ENCODE measurements at places on chromosomes 5 and 9.

DNA sequence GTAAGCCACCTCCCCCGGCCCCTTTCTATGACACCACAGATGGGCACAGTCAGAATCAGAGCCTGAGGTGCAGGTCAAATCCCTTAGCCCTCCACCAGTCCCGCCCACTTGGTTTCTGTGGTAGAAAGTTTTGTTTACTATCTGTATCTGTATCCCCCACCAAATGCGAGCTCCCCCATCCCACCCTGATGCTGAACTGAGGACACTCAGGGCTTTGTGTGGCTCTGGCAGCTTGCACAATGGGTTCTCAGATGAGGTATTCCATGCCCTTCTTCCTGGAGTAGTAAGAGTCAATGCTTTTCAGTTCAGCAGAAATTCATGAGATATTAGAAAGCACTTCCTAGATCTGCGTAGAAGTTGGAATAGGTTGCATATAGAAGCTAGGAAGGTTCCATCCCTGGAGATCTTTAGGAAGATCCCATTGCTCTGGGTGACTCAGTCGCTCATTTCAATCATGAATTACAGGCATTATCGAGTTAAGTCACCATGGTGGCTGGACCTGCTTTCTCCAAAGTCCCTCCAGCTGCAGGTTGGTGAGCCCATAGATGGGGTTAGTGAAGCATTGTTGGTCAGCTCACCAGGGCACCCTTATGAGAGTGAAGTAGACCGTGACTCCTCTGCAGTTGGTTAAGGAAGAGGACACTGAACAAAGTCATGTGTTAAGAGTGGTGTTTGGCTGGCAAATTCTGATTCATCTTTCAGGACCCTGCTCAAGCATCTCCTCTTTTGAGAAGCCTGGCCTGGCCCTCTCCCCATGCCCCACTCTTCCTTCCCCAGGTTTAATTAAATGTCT lies 10.6 kb upstream of the KCNIP1 start:
- DNase-seq: no peak

DNA sequence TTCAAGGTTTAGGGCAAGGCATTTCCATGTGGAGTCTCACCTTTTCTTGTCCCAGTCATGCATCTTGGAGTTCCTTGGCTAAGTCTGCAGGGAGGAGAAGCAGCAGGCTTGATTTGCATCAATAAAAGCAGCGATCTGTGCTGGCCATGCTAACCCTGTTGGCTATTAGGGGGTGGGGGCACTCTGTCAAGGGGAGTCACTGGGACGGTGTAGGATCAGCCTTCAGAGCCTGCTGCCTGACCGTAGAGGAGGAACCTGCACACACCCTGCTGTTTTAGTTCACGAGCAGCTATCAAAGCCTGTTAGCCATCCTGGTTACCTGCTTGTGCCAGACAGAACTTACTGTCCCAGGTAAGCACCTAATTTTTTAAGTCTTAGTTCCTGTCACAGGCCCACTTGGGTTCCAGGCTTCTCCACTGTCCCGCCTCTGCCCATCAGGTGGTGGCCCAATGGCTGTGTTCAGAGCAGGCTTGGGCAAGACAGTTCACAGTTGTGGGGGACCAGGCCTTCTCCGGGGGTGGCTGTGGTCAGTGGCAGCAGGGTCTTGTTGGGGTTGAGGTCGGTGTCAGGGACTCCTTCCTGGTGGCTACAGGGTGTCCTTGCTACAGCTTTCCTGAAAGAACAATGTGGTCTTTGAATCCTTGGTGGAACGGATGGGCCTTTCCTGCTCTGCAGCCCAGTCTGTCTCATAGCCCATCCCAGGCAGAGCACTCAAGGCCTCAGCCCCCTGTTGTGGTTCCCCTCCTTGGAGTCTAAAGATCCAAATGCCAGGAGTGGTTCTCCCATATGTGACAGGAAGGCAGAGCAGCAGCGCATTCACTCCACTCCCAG lies 43.7 kb downstream of the SECISBP2 start:
- no peak for DNase-seq

GRCh38 chr9:76772686-76773445 lies 8.6 kb downstream of the PCA3 start:
- DNase-seq: no peak

DNA sequence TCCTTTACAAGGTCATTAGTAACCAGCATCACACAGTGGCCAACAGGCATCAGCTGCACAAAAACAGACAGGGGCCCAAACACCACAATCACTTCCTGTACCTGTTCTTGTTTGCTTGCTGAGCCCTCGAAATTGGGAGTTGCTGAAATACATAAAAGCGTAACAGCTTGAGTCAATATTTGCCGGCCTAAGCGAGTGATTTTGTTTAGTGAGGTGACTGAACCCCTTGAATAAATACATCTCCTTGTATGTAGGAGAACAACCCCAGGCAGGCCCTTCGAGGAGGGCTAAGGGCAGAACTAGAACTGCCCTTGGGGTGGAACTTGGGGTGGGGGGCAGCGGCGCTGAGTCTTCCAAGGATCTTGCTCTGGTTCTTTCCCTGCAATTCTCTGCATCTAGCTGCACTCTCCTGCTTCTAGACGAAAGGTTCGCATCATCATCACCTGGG lies 502.5 kb downstream of the RASEF start:
- no peak for DNase-seq

DNA sequence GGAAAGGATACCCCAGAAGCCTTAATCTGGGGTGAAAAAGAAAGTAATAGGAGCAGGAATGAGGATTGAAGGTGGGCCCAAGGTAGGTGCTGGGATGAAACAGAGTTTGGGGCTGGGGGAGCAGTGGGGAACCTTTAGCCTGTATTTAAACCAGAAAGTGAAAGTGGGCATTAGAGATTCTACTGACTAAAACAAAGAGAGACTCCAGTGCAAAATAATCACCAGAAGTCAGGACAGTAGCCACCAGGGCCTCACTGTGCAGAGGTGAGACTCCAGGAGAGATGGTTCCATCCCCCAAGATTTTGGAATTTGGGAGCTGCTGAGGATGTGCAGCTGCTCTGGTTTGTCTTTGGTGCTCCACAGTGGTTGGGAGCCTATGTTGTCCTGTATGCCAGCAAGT lies 13.1 kb downstream of the DNAJB5 start:
- peak; percentile 11 for DNase-seq

- no peak for DNase-seq
Observed at GRCh38 chr5:79436224-79436623, 77.7 kb downstream of the HOMER1 start.

DNA sequence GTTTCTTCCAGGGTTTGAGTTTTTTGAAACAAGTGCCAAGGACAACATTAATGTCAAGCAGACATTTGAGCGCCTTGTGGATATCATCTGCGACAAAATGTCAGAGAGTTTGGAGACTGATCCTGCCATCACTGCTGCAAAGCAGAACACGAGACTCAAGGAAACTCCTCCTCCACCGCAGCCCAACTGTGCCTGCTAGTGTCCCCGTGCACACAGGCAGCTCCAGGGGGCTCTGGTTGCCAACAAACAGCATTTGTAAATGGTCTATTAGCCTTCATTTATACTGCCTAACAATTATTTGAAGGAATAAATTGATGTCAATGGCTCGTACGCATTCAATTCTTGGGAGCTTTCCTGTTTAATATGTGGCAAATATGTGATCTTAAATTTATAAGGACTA lies 268.3 kb downstream of the RAB3C start:
- no peak for DNase-seq

GRCh38 chr5:137303509-137303908 lies 195.6 kb downstream of the SPOCK1 start:
- no peak for DNase-seq

DNA sequence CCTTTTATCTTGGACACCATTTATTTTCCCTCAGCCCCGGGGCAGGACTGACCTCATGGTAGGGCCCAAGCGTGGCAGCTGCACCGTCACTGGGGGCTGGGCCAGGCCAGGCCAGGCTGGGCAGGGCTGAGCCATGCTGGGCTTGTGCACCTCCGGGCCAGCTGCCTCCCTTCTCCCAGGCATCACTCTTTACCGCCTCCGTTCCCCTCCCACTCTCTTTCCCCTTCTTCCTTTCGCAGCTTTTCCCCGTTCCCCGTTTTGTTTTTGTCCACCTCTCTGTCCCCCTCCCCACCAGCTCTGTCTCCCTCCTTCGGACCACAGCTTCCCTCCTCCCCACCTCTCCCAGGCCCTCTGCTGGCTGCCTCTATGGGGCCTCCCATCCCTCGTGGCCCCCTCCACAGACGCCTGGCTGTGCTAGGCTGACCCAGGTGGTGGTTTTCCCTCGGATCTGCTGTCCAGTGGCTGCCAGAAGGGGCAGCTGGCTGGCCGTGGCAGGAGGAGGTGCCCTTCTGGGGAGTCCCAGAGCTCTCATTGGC lies 17.9 kb downstream of the FGF18 start:
- DNase-seq: no peak

DNA sequence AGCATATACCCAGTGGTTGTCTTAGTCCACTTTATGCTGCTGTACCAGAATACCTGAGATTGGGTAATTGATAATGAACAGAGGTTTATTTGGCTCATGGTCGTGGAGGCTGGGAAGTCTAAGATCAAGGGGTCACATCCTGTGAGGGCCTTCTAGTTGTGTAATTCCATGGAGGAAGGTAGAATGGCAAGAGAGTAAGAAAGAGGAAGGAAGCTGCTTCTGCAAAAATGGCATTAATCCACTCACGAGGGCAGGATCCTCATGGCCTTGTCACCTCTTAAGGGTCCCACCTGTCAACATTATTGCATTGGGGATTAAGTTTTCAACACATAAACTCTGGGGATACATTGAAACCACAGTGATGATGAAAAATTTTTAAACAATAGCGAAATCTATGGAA lies 17.0 kb downstream of the BTNL8 start:
- no peak for DNase-seq

- no peak for DNase-seq
Observed at GRCh38 chr9:91265514-91265913, 96.2 kb downstream of the AUH start.

DNA sequence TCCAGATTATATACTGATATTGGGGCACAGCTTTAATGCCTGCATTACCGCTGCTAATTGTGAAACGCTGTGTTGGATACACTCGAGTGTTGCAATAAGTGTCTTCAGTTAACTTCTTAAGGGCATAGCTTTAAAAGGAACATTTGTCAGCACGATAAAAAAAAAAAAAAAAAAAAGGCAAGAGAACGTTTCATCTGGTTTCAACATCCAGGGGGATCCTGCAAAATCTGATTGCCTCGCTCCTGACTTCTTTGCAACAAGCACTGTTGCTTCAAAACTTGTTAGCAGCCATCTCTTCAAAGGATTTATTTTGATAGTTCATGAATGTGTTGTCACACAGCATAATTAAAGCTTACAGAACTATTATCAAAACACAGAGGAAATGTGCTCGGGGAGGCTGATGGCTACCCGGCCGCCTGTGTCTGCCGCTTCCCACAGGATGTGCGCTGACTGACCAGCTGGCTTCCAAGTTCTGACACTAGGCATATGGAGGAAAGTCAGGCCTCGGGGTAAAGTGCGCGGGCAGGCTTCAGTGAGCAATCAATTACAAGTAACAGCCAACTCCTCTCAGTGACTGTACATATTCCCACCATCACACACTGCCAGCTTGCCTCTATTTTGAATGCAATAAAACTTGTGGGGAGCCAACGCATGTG lies 77.7 kb downstream of the EBF1 start:
- DNase-seq: no peak

DNA sequence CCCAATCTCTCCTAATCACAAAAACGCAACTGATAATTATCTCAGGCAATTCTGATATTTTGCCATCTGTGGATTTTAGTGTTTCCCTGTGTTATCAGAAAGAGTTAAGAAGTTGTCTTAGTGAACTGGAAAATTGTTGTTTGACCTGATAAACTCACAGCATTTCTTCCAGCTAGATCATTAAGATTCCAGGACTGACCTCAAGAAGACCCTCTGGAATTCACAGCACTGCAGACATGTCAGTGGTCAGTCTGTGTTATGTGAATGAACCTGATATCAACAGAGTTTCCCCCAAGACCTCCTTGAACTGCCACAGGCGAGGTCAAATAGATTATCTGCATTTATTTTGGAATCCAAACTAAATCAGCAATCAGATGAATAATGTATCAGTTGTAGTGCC lies 174.7 kb downstream of the FBXL7 start:
- DNase-seq: no peak

DNA sequence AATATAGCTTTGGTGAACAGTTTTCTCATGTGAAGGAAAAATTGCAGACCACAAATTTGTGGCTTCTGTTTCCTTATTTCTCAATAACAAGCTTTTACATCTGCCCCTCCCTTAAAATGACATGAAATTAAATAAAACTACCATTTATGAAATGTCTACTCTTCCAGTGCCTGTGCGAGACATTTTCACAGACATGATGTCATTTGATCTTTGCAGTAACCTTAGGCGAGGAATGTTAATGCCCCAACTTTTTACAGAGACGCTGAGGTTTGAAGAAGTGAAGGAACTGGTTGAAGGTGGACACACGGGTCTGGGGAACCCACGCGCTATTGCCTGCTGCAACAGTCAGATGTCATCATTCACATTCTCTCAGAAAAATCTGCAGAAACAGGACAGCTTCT lies 61.5 kb downstream of the OSTF1 start:
- no peak for DNase-seq

GRCh38 chr5:95958310-95959014 lies 3.2 kb downstream of the ELL2 start:
- no peak for DNase-seq

GRCh38 chr5:150108711-150109514 lies 22.6 kb upstream of the CSF1R start:
- peak; percentile 8 for DNase-seq

DNA sequence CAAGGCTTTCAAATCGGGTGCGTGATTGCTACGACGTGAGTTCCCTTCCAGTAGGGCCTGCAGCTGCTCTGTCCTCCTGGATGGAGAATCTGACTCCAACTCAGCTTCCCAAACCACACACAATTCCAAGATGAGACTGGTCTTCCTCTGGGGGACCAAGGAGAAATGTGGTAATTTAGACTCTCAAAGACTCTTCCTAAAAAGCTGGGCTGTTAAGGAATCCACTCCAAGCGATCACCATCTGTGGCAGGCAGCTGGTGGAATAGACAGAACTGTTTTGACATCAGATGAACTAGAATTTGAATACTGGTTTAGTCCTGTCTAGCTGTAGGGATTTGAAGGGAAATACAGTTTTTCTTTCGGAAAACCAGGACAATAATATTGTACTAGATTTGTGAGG lies 130.7 kb upstream of the KLF4 start:
- no peak for DNase-seq

- no peak for DNase-seq
Observed at GRCh38 chr5:54357408-54358058, 47.2 kb upstream of the ARL15 start.

- DNase-seq: no peak
Observed at GRCh38 chr9:15306068-15306756, 804 bp downstream of the TTC39B start.

DNA sequence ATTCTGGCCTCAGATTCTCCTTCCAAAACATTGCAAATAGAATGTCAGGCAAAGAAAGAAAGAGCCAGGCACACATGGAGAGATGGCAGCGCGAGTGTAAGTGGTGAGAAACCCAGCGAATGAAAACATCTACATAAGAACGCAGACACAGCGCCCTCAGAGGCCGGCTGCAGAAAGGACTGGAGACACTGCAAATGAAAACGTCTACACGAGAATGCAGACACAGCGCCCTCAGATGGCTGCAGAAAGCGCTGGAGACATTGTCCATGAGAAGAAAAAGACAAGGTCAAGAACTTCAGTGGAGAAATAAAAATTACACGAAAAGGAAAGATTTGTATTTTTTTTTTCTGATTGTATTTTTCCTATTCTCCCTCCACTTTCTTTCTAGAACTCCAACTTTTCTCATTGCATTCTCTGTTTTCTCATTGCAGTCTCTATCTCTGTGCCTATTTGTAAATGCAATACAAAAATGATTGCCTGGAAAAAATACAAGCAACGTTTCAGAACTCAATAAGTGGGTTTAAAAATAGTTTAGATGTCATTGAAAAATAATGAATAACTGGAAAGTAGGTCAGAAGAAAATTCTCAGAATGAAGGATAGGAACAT lies 117.9 kb upstream of the LPCAT1 start:
- peak; percentile 90 for DNase-seq

All from GM20000 (cell line).